ENCODE measurements at places on chromosomes 1 and 21. TPM values are rescaled to one million over a fixed set of nuclear protein-coding genes. Genes with fewer than 3 reads are reported as not detected.

- DNase-seq = no peak
Observed at GRCh38 chr1:231702804-231703203, 76.2 kb downstream of the DISC1 start.

Gene NBPF4
- not detected for total RNA-seq

DNA sequence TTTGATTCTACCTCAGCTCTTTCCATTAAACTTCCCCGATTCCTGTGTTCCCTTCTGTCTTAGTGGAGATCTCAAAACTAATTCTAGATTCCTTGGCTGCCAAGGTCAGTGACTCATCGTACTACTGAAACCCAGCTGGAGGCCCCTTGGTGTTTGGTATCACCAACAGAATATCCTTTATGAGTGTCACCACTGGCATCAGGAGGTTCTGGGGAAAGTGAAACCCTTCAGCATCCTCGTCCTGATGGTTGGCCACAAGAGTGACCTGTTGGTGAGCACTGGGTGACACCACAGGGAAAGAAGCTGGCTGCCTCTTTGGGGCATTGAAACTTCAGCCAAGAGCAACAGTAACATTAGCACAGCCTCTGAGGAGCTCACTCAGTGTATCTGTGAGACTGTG, 9.6 kb downstream of the RAB42 start:
- no peak for DNase-seq

- DNase-seq = no peak
Observed at GRCh38 chr1:99717005-99717404, 49.4 kb downstream of the FRRS1 start.

Gene OR14K1
- total RNA-seq = not detected

DNA sequence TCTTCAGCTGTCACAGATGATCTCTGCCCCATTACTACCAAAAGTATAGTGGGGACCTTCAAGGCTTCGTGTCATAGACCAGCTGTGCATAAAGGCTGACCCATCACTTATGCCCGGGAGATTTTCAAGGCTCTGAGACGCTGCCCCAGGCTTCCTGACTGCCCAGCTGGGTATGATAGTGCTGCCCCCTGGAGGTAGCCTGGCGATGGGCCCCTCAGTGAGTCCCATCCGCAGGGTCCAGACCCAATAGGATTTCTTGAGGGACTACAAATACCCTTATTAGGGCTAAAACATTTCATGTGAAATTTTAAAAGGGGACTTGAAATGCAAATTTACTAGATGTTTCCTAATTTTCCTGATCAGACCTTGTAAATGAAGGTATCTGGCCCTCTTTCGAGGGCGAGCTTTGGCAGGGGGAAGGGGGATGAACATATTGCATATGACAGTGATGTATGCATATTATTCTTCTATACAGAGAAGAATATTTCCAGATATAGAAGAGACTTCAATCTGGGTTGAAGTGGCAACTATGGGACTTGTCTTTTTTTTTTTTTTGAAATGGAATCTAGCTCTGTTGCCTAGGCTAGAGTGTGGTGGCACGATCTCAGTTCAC, 11.7 kb upstream of the FCMR start:
- DNase-seq = no peak

Gene SYPL2
- total RNA-seq = 25.3 TPM

- DNase-seq = no peak
Observed at GRCh38 chr1:25760871-25761270, 39.1 kb upstream of the SELENON start.

DNA sequence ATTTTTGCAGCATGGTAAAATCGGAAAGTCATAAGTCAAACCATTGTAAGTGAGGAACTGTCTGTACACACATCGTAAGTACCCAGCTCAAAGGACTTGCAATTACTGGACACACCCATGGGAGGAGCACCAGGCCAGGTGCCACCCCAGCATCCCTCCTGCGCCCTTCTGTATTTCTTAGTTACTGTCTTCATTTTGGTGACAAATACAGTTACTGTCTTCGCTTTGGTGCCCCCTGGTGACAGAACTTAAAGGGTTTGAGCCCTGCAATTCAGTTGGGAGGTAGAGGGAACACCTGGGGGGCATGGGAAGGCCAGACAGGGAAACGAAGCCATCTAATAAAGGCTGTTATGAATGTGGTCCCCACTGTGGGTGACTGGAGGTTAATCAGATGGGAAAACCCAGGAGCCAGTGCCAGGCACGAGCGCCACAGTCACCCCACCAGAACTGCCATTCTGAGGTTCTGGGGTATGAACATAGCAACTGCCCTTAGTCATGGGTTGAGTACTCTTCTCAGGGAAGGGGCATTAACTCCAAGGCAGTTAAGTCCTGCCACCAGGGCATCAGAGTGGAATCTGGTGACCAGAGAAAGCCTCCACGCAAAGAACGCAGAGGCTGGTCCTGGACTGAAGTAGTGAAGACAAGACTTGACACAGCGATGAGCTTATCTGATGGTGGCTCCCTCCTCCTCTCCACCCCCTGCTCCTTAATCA, 612.9 kb downstream of the PTPRU start:
- no peak for DNase-seq

Gene GJA4
- 27.0 TPM for total RNA-seq

DNA sequence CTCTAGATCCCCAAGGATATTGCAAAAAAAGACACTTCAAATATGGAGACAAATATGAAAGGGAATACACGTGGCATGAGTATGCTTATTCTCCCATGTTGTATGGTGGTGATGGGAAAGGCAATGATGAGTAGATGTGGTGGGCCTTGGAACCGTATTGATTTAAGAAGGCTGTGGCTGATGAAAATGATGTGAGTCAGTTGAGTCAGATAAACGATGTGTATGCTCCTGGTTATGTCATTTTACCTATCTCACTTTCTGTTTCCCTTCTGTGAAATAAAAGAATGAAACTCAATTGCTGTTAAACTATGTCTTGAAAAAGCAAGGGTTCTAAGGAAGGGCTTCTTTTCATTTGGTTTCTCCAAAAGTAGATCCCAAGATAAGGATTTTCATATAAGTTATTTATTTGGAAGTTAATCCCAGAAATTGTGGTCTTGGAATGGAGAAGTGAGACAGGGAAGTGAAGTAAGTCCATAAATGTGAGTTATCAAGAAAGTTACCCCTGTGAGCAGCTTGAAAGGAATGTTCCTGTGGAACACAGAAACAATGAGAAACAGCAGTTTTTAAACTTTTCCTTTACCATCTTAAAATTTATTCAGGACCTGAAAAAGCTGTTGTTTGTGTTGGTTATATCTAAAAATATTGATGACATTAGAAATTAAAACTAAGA, 292.0 kb downstream of the DUSP10 start:
- DNase-seq = no peak

Gene AMIGO1
- total RNA-seq = 19.4 TPM

- no peak for DNase-seq
Observed at GRCh38 chr21:42248241-42248640, 29.3 kb downstream of the ABCG1 start.

Gene TDRD5
- not detected for total RNA-seq

- DNase-seq = no peak
Observed at GRCh38 chr1:4690951-4691675, 36.7 kb downstream of the AJAP1 start.

GRCh38 chr1:32890516-32891240, 4.4 kb downstream of the HPCA start:
- DNase-seq = no peak

GRCh38 chr1:58312461-58312860, 234.1 kb downstream of the OMA1 start:
- DNase-seq = no peak

Gene IFI16
- 21.9 TPM for total RNA-seq
